ENCODE measurements at places on chromosomes 16 and 17.

GRCh38 chr16:17469741-17470181, 999 bp downstream of the XYLT1 start:
- DNase-seq = no peak

DNA sequence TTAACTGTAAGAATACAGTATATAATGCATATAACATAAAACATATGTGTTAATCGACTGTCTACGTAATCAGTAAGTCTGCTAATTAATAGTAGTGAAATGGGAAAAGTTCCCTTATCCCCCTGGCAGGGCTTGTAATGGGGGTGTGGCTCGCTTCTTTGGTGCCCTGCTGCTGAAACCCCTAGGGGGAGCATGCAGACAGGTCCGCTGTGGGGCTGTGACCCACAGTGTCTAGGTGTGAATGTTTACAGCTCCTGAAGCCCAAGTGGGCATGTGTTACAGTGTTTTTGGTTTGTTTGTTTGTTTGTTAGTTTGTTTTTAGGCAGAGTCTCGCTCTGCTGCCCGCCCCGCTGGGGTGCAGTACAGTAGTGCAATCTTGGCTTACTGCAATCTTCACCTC, 495.7 kb downstream of the SHISA9 start:
- no peak for DNase-seq

DNA sequence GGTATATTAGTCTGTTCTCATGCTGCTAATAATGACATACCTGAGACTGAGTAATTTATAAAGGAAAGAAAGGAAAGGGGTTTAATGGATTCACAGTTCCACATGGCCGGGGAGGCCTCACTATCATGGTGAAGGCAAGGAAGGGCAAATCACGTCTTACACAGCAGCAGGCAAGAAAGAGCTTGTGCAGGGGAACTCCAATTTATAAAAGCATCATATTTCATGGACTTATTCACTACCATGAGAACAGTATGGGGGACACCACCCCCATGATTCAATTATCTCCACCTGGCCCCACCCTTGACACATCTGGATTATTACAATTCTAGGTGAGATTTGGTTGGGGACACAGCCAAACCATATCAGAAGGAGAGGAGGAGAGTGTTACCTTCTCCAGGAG, 17.7 kb upstream of the XYLT1 start:
- DNase-seq = no peak

DNA sequence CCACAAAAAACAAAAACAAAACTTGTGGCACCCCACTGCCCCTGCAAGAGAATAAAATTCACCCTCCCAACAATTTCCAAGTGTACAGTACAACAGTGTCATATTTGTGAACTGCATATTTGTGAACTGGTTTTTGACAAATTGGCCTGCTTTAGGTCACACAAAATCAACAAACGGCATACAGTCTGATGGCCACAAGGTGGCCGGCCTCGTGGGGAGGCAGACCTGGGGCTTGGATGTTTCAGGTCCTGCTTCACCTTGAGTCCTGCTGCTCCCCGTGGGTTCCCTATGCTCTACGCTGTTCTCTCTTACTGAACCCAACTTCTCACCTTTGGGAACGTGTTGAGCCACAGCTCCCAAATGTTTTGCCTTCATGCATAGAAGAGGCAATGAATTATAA, 102.2 kb downstream of the CDK5R1 start:
- DNase-seq = no peak

DNA sequence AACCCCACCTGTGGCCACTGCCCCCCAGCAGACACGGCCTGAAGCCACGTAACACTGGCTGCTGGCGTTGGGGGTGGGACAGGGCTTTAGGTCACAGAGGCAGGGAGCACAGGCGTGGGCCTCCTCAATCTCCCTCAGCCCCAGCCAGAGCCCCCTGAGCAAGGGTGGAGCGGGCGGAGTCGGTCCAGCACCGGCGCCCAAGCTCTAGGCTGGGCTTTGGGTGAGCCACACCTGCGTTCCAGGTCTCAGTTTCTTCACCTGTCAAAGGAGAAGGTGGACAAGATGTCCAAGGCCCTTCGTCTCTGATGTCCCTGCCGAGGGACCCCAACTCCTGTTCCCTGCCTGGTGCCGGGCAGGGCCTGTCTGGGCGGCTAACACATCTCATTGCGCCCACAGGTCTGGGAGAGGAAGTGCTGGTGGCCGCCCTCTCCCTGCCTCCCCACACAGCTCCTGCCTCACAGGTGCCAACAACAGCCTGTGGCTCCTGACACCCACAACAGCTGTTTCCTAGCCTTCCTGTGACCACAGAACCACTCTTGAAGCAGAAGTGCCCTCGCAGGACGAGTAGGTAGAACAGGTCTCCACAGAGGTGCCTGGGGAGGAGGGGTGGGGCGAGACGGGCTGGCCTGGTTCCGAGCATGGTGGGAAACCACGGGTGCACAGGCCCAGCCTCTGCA, 12.0 kb downstream of the FAM83G start:
- DNase-seq = no peak

DNA sequence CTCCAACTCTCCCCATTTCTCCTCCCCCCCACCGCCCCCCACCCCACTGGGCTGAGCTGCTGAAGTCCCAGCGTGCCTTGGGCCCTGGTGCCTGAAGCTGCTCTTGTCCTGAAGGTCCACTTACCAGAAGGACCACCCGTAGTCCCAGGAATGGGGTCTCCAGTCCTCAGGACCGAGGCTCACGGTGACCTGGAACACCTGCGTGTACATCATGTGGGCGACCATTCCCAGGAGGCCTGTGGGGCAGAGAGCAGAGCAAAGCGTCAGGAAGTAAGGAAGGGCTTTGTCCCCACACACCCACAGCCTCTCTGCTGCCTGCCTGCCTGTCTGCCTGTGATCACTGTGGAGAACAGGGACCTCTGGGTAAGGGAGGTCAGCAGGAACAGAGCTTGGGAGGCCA, 218.7 kb downstream of the GSG1L start:
- DNase-seq = no peak

DNA sequence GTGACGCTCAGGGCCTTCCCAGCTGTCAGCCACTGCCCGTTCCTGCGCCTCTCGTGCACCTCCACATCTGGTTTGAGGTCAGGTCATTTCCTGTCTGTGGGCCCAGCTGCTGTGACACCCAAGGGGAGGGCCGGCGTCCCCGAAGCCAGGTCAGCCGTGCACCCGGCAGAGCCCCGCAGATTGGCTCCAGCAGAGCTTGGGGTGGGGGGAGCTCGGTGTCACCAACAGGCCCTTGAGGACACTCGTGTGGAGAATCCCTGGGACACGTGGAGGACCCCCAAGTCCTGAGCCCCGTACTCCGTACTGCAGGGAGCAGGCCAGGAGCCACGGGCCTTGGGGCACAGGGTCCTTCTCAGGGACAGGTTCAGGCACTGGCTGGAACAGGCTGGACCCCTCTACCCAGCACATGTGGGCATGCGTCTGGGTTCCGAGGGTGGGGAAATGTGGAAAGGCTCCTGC, 4.8 kb downstream of the SPATA2L start:
- DNase-seq = no peak

Data from KG1 (cell line).